ENCODE measurements at places on chromosomes 3 and 15. TPM values are rescaled to one million over a fixed set of nuclear protein-coding genes. Genes with fewer than 3 reads are reported as not detected.
A peak's percentile ranks its signal among the peaks of the same experiment; 100 is the strongest.

DNA sequence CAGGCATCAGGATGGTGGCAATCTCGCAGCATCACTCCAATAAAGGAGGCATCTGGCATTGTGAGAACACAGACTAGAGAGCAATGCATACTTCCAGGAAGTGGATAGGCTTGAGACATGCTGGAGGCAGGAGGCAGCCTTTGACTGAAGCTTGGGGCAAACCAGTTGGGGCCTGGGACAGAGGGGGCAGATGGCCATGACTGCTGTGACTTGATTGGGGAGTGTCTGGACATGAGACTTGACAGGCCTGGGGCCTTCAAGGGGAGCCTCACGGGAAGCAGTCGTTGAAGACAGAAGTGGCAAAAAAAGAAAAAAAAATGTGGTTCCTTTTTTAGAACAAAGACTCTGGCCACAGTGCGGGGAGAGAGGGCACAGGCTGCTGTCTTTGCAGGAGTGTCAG lies 44.7 kb upstream of the CHRNA7 start:
- DNase-seq, result no peak

DNA sequence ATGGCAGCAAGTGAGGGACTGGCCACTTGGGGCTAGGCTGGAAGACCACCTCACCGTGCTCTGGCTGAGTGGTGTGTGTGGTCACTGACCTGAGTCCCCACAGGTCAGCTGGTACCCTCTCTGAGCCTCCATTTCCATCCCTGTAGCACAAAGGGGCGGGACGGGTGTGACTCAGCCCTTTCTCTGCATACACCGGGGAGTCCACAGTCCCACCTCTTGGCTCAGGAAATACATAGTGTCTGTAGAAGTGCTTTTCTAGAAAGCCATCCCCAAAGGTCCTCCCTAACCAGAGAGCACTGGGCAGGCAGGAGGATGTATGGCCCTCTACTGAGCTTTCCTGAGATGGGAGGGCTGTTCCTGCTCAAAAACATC lies 27.2 kb downstream of the WNT7A start:
- DNase-seq, result no peak

DNA sequence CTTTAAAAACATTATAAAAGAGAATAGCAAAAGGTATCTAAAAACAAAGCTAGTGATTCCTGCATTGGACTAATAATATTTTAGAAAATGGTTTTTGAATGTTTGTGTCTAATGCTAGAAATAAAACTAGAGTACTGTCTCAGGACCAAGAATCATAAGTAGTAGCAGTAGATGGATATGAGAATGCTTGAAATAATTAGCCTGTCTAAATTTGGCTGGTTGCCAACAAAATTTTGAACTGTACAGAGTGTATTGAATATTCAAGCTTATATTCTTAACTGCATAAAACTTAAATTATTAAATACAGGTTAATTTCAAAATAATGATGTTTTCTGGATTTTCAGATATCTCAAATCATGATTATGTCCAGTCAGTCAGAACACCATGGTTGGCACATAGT lies 14.0 kb downstream of the ABHD5 start:
- no peak for DNase-seq

GRCh38 chr3:14133188-14133800 lies 8.4 kb downstream of the TMEM43 start:
- DNase-seq, result no peak

DNA sequence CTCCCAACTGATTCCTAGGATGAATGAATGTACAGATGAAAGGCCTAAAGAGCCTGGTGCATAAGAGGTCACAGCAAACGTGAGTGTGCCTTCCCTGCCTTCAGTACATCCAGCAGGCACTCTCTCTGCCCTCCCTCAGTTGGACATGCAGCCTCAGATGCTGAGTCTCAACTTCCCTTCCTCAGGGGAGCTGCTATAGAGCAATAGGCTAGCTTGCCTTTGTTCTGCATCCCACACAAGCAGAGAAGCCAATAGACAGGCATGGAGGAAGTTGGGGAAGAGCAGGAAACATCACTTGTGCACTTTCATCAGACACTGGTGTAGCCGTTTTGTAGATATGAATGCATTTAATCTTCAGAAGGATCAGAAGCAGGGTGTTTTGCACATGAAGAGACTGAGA lies 147.5 kb upstream of the THBS1 start:
- no peak for DNase-seq

GRCh38 chr15:40273428-40273827 lies 9.4 kb downstream of the ANKRD63 start:
- no peak for DNase-seq

DNA sequence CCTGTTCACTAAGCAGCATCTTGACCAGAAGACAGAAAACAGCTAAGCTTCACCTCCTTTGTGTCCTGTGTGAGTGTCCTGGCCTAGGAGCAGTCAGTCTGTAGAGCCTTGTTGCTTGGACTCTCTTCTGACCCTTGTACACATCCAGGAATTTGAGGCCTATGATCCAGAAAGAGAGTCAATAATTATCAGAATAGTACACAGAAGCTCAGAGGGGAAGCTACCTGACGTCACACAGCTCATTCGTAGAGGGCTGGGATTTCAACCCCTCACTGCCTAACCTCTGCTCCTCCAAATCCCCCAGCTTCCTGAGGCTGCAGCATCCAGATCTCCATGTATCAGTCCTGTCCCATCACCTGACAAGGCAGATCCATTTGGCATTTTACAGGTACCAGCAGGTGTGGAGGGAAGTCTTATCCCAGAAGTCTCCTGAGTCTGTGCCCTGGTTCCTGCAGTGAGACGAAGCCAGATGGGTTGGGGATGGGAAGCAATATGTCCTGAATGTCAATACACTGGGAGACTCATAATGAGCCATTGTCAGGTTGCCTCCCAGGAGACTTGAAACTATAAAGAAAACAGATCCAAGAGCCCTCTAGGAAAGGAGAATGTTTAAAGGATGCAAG lies 203.1 kb downstream of the MINAR1 start:
- no peak for DNase-seq

- peak; percentile 32 for DNase-seq
Observed at GRCh38 chr3:69095636-69096035, 10.9 kb downstream of the ARL6IP5 start.

DNA sequence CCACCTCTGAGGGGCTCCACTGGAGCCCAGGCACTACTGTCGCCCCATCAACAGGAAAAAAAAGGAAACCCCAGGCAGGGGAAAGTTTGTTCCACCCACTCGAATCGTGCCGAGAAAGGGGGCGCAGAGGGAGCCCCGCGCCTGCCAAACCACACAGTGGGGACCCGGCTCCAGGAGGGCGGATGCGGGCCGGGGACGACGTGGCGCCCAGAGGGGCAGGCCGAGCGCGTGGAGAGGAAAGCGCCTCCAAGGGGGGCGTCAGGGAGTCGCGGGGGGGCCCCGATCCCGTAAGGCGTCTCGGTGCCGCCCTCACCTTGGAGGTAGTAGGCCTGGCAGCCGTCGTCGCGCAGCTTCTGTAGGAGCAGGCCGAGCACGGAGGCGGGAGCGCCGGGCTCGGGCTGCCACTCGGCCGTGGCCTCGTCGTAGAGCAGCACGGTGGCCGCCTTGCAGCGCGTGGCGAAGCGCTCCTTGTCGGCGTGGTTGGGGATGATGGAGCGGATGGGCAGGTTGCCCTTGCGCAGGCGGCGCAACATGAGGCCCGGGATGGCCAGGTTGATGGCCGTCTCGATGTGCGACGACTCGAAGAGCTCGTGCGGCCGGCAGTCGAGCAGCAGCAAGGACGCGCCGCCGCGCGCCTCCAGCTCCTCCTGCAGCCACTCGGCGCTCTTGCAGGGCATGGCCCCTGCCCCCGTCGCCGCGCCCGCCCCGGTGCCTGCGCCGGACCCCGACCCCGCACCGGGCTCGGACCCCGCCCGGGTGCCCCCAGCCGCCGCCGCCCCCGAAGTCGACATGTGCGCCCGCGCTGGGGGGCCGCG lies 627 bp downstream of the DUSP7 start:
- DNase-seq, result peak; percentile 56

The C15orf39 gene
- total RNA-seq, result 57.2 TPM

The CFAP92 gene
- 0.18 TPM for total RNA-seq
